GM10248 (cell line): ENCODE measurements at places on chromosomes 4 and X.
A peak's percentile ranks its signal among the peaks of the same experiment; 100 is the strongest.

GRCh38 chr4:74235135-74235534 is 73.1 kb upstream of the EPGN start:
- DNase-seq: no peak

DNA sequence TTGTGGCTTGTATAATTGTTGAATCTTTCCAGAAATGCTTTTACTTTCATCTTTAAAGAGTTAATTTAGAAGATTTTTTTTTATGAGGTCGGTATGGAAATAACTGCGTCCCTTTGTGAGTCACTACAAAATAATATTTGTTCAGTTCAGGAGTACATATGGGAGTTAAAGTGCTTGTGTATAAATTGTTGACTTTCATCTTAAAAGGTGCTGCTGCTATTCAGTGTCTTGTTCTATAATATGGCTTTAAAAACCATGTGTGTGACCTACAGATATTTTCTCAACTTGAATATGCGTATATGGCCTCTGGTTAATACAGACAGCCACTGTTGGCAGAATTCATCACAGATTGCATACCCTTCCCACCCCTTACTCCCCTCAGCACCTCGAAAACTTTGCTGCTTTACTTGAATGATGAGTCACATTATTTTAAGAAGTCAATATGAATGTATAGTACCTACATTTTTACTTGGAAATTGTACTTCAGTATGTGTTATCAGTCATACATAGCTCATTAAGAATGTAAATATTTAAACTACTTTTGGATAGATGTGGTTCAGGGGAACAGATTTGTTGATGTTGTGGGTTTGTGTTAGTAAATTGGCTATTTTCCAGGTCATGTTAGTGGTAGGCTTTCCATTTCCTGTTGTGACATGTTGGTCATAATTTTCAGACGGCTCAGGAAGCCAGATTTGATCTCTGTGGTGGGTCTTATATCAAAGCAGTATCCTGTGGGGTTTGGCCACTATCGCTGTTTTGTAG is 1.5 kb downstream of the CLCN3 start:
- DNase-seq: no peak

- no peak for DNase-seq
These were observed 342.5 kb upstream of the NDST3 start for GRCh38 chr4:117691572-117692351.

GRCh38 chr4:169010125-169011023 is at the start of gene CBR4:
Gene CBR4 (minus strand): TSS chr4:169010255. CDS start chr4:169010089, 166 bp downstream.
- DNase-seq: peak; percentile 91

DNA sequence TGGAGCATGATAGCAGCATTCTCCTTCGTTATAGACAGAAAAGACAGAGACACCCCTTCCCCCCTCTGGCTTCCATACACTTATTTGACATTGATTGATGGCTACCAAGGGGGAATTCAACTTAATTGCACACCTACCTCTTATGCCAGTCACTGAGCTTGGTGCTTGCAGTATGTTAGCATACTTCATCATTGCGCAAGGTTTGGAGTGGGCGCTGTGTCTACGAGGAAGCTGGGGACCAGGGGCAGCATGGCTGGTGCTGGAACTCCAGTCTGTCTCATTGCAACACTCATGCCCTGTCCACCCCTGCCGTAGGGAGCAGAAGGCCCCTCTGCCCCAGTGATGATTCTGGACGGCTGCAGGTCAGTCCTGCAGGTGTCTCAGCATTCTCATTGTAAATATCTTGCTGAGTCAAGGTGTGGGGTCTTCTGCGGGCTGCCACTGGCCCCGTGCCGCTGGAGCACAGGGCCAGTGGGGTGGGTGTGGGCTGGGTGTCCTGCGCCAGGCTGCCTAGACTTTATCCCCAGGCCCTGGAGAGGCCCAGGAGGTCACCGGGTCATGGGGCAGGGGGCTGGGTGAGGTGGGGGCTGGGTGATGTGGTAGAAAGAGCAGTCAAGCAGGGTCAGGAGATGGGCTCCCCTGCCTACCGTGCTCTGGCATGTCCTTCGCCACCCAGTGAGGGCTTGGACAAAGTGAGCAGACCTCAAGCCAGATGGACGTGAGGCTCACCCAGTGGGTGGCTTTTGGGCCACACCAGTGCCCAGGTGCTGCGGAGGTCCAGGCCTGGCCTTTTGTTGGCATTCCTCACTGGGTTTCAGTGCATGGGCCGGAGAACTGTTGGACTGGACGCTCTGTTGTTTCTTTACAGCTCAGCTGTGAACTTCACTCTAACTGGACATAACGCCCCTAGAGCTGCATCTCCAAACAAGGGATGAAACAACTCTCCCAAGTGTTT is 85.5 kb downstream of the PSAPL1 start:
- DNase-seq: no peak

DNA sequence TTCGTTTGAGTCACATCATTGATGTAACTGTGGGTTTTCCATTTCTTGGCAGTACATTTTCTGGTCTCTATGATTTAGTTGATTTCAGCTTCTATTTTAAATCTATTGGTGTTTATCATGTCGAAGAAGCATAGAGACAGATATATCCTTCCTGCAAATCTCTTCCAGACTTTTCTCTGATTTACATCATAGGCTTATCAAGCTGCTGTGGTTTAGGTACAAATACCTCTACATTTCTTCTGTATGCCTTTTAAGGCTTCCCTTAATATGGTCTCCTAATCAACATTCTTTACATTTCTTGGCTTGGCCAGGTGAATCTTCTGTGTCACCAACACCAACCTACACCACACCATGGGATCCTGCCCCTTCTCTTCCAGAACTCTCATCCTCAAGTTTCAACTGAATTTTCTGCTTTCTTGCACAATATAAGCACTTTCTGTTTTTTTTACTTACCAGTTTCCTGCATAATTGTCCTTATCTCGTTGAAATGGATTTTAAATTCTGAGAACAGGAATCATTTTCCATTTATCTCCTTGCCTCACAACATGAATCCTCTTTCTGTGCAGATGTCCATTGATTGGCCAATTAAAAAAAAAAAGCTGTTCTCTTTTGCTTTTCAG is 626.9 kb downstream of the ANKRD50 start:
- no peak for DNase-seq
